ENCODE measurements at places on chromosomes 3 and 15.

- no peak for DNase-seq
These were observed 708.4 kb upstream of the CBLB start for GRCh38 chr3:106577241-106577640.

GRCh38 chr3:146921693-146922092, 316.5 kb upstream of the PLSCR5 start:
- DNase-seq = no peak

GRCh38 chr3:102224171-102224570, 210.6 kb upstream of the ZPLD1 start:
- DNase-seq = peak; percentile 46

DNA sequence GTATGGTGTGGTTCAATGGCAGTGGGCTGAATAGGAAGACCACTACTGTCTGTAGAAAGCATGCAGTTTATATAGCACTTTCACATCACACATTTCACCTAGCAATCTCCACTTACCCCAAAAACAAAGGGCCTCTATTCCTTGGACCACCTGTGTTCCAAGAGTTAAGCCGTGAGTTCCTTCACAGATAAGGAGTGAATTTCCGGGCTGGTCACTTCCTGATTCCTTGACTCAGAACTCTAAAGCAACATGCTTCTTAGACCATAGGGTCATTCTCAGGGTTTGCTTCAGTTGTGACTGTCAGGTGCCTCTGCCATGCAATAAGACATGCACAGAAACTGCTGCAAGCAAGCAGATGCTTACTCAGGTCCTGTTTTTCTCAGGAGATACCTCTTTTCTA, 588.5 kb upstream of the TGFBR2 start:
- peak; percentile 12 for DNase-seq

DNA sequence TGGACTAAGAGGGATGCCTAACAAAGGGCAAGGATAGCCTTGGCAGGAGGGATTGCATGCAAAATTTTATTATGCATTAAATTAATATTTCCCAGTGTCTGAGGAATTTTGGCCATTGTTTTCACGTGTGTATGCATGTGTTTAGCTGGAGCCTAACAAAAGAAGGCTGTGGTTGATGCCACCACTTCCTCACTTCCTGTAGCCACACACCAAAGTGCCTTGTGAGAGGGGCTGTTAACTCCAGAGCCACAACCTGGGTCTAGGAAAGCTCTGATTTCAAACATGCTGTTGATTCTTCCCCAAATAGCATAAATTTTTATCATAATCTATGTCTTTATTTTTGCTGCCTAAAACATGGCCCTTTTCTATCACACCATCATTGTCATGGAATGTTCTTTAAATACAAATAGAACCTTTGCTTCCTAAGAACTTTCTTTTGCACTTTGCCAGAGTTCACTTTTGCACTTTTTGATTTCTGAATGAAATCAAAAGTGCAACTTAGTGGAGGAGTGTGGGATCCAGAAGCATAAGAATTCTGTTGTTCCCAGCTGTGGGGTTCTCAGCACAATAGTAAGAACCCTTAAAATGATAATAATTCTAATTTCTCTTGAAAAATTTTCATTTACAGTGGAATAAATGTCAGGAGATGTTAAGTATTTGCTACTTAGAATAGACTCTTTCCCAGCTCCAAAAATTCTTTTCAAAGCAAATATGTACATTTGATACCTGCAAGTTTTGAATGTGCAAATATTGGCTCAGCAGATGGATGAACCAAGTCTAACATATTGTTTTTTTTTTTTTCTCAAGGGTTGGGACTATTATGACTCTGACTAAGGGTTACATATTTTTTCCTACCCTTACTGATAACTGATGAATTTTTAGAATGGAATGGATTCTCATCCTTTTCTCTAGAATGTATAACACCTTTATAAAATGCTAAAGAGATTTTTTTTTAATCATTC, 35.6 kb upstream of the SPTSSB start:
- DNase-seq = no peak

DNA sequence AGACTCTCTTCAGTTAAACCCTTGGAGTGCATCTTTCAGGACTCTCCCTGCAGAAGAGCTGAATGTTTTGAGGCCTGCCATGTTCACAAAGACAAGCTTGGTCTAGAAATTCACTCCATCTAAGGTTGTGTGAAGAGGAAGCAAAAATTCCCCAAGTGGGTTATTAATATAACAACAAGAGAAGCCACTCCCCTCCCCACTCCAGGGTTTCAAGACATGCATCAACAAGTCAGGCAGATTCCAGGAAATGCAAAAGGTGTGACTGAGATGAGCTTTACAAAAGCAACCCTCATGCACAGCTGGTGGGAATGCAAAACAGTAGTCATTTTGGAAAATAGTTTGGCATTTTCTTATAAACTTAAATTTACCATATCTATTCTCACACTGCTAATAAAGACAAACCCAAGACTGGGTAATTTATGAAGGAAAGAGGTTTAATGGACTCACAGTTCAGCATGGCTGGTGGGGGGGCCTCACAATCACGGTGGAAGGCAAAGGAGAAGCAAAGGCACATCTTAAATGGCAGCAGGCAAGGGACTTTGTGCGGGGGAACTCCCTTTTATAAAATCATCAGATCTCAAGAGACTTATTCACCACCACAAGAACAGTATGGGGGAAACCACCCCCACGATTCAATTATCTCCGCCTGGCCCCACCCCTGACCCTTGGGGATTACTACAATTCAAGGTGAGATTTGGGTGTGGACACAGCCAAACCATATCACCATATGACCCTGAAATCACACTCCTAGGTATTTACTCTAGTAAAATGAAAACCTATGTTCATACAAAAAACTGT, 31.3 kb downstream of the TARS3 start:
- DNase-seq = no peak

DNA sequence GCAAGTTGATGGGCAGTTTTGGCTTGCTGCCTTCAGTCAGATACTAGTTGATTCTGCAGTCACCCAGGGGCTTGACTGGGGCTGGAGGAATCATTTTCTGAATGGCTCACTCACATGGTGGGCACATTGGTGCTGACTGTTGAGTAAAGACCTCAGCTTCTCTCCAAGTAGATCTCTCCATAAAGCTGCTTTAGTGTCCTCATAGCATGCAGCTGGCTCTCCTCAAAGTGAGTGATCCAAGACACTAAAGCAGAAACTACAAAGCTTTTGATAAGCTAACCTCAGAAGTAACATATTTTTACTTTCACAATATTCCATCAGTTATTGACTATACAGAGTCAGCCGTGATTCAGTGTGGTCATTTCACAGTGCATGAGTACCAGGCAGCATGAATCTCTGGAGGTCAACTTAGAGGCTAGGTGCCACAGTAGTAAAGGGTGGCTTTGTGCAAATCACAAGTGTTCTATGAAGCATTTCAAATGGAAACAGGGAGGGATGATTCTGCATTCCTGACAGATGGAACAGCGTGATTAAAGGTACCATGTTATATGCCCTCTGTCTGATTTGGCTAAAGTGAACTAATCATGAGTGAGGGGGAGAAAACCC, 24.3 kb upstream of the ATP8B4 start:
- no peak for DNase-seq

GRCh38 chr3:178352326-178353005, 183.8 kb upstream of the KCNMB2 start:
- no peak for DNase-seq

GRCh38 chr3:21508246-21508645, 242.8 kb downstream of the ZNF385D start:
- no peak for DNase-seq

DNA sequence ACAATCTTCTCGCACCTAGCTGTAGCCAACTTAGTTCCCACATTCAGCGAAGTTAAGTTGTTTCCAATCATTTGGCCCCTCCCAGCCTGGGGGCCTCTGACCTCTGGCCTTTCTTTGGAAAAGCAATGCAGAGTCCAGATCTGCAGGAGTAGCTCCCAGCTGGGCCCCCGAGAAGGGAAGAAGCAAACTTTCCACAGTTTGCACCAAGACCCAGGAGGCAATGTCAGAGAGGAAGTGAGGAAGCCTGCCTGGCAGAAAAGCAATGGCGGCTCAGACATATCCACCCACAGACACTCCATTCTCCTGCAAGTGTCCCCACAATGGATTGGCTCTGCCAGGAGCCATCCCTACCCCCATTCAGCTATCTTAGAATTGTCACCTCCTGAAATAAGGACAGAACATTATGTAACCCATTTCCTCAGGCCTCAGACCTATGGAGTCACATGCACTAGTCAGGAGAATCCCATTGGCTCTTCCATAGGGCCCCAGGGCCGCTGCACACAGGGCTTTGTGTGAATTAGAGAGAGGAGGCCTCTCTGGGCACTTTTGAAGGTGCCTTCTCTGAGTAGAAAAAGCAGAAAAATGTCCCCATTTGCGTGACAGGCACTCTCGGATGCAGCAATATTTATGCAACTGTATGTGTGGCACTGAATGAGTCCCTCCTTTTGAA, 3.0 kb upstream of the BUB1B start:
- DNase-seq = no peak

- DNase-seq = no peak
These were observed 200.0 kb upstream of the CFAP20DC start for GRCh38 chr3:59249698-59250361.

- DNase-seq = no peak
These were observed 36.9 kb downstream of the LIMD1 start for GRCh38 chr3:45631486-45631885.

DNA sequence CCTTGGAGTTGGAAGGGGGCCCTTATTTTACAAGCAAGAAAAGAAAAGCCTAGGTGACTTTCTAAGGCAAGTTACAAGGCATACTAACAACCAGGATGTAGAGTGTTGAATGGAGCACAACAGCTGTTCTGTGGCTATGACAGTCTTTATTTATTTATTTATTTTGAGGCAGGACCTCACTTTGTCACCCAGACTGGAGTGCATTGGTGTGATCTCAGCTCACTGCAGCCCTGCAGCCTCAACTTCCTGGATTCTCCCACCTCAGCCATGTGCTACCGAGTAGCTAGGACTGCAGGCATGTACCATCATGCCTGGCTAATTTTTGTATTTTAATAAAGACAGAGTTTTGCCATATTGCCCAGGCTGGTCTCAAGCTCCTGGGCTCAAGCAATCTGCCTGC, 973.4 kb downstream of the ROBO1 start:
- no peak for DNase-seq

GRCh38 chr3:13333236-13333897, 86.8 kb downstream of the NUP210 start:
- DNase-seq = no peak

GRCh38 chr15:60003243-60004008, 685 bp upstream of the FOXB1 start:
- peak; percentile 44 for DNase-seq

GRCh38 chr3:100087198-100087597, 27.1 kb downstream of the FILIP1L start:
- no peak for DNase-seq

DNA sequence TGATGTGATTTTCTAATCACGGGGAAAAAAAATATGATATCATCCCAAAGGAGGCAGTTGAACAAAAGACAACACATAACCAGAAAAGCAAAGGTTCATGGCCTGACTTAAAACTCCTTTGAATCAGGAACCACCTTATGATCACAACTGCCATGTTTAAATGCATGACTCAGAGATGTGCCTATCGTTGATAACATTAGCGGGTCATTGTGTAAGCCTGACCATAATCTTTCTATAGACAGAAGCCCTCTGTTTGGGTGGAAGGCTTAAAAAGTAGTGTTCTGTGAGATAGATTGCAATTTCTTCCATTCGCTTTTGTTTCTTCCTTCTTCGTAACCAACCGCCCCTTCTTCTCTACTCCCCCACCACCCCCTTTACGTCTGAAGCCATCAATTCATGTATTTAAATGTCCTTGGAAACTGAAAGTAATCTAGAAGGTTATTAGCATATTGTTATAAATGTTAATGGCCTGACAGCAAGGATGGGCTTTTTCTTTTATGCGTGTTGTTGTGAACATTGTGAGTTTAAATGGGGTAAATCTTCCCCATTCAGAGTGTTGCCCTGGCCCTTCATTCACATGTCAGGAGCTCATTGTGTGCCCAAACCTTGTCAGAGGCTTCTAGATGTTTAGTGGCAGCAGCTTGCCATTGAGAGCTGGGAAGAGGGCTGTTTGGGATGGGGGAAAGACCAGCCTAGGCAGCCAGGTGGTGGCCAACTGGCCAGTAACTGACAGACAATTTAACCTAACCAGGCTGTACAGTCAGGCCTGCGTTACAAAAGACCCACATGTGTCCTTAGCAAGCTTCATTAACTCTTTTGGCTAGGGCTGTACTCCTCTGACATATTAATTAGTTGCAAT, 64.5 kb downstream of the EPHA3 start:
- no peak for DNase-seq

DNA sequence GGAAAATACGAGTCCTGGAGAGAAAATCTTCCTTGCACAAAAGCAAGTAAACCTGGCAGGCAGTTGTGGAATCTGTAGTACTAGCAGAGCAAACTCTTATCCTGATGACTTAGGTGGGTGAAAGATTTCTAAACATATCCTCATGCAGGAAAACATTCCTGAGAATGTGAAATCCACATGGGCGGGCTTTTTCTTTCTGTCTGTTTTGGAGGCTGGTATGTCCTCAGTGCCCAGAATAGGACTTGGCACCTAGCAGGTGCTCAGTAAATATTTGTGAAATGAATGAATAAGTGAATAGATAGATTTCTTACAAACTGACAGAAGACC, 53.3 kb downstream of the FAM174B start:
- no peak for DNase-seq

DNA sequence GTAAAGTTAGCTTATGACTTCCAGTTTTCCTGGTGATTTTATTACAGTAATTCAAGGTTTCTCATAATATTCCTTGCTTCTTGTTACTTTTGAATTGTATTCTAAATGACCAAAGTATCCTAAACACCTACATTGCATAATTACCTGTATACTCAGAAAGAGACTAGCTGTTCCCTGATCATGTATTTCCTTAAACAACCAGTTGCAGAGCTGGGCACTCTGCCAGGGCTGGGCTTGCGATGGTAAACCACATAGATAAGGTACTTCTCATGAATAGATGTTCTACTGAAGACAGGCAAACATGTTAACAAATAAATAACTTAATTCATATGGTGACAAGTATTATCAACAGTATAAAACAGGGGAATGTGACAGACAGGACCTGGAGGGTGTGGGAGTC, 142.3 kb upstream of the WNT5A start:
- DNase-seq = peak; percentile 64

DNA sequence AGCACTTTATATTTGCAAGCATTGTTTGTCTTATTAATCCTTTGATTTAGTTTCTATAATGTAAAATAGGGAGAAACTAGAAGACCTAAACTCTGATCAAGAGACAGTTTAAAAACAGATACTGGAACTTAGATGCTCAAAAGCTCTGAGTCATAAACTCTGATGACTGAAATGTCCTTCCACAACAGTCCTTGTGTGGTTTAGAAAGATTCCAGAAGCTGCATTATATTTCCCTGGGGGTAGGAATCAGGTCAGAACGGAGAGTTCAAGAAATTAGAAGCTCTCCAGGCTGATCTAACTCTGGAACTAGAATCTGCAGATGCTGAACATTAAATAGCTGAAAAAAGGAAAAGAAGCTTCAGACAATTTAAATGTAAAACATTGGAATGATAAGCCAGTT, 18.3 kb upstream of the ONECUT1 start:
- DNase-seq = no peak
